Inflammatory macrophage treated with lipopolysaccharide for 1 hour (primary cell): ENCODE measurements at places on chromosomes 2 and 18.

DNA sequence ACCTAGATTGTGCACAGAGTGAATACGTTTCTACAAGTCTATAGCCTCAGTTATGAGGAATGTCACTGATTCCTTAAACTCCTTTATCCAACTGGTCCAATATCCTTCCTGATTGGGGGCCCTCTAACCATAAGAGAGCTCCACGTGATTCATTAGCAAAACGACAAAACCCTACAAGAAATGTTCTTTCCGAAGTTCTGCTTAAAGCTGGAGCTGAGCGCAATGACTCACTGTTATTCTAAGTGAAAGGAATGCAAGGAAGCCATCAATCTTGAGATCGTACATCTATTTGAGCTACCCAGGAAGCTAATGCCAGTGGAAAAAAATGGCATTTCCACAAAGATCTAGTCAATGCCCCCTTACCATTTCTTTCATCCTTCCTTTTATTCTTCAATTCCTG is 354.9 kb upstream of the CDH20 start:
- no peak for DNase-seq

- DNase-seq, result peak; percentile 10
Measured at GRCh38 chr2:234292205-234292961, 204.5 kb downstream of the ARL4C start.

- DNase-seq, result no peak
Measured at GRCh38 chr2:241857041-241857541, 1.6 kb downstream of the PDCD1 start.

- DNase-seq, result no peak
Measured at GRCh38 chr2:71882949-71883472, 264.7 kb downstream of the CYP26B1 start.

DNA sequence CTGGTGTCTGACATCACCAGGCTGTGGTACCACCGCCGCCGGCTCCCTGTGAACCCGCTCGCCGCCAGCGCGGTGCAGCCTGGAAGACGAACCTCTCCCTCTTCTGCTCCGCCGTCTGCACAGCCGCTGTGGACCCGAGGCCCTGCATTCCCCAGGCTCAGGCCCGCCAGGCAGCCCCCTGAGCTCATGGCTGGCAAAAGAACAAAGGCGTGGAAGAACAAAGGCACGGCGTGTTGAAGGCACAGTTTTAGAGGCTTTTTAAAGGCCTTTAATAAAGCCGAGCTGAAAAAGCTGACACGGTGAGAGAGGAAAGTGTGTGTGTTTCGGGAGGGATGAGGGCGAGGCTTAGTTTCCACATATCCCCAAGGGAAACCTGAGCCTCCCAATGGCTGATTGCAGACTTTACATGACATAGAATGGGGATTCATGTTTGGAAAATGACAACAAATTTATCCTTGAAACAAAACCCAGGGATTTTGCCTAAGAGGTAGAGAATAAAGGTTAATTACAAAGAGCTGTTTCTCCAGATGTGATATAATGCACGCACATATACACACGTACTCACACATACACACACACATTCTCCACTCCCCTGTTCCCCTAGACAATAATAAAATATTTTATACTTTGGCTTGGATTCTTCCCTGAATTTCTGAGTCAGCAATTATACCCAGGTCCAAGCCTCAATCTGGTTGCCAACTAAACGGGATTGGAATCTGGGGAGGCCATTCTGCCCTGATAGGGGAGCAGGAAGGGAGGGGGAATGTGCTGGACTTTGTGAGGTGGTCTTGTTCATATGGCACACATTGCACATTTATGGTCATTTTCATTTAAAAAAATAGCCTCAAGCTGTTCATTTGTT is 39.7 kb downstream of the RFX8 start:
- no peak for DNase-seq

DNA sequence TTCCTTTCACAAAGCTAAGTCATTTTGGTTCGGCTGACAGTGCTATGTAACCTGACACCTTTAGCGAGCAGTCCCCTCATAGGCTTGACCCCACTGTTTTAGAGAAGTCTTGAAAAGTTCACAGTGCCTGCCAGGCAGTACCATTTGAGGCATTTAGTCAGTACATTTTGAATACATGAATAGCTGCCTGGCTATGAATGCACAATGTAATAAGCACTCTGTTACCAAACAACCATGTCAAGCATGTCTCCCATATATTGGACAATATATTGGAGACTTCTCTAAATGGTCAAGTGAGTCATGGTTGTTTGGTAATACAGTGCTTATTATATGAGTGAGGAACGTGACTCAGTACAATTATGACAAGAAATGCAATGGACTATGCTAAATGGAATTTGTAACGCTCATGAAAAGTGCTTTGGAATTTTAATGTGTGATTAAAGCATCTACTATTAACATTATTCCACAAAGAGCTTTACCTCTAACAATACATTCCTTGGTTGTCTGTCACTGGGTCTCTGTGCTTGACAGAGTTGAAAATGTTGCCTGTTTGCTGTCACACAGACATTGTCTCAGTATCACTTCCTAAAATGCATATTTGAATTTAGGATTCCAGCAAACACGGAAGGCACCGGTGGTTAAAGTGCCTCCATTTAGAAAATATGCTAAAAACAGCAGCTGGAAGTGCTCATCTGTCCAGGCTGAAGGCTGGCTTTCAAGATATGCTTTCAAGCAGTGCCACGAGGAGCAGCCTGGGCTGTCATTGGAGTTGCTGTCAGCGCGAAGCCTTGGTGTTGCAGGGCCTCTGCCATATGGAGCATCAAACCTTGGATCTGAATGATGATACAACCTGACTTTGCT is 458.6 kb downstream of the FBXO15 start:
- no peak for DNase-seq

DNA sequence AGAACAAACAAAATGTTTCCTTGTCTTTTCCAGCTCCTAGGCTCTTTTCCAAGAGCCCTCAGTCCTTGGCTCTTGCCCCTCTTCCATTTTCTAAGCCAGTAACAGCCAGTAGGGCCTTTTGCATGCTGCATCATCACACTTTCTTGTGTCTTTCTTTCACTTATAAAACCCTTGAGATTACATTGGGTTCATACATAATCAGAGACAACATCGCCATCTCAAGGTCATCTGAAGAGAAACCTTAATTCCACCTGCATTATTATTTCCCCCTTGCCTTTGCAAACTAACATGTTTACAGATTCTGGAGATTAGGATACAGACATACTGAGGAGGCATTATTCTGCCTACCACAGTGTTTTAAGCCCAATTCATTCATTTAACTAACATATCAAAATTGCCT is 697.3 kb downstream of the TRIB2 start:
- DNase-seq, result no peak

DNA sequence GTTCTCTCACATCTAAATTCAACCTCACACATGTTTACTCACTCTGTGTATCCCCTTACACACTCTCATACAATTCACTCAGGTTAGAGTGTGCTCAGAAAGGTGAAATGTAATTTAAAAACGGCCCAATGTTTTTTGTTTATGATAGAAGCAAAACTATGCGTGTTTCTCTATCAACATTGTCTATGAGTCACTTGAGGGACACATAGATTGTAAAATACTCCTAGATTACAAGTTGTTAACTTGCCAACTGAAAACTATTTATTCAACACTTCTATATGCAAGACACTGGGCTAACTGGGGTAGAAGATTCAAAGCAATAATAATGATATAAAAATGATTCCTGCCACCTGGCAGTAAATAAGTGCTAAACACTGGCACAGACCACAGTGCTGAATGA is 24.6 kb downstream of the CCDC195 start:
- DNase-seq, result no peak
